ENCODE measurements at places on chromosomes 1 and 21.

- DNase-seq = no peak
Observed at GRCh38 chr1:213438339-213438738, 387.3 kb downstream of the RPS6KC1 start.

DNA sequence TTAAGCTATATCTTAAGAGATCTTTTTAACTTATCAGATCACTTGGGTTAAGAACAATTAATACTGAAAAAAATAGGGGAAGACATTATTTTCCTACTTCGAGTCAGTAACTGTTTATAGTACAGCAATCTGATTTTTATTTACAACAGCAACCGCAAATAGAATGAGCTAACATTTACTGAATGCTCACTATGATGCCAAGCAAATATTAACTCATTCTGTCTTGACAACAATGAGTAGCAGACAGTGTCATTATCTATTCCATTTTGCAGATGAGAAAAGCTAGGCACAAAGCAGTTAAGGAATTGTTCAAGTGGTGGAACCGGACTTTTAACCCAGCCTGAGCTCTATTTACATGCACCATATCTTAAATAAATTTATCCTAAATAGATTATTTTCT, 273.7 kb downstream of the NTNG1 start:
- DNase-seq = no peak

DNA sequence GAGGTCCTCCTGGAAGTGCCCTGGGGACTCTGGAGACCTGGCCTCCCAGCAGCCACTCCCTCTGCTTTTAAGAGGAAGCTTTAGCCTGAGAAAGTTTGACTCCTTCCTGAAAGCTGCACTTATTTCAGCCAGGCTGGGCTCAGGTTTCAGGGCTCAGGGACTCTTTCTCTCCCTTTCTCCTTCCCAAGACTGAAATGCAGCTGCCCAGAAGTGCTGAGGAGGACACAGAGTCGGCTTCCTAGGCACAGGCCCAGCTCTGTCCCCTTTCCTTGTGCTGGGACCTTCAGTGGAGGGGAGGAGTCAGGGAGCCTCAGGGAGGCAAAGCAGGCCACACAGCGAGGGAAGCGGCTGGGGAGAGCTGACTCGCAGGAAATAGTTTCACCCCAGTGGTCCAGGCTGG, 137.3 kb downstream of the NAV1 start:
- DNase-seq = no peak

GRCh38 chr1:90977522-90977921, 44.3 kb downstream of the ZNF644 start:
- DNase-seq = no peak

- no peak for DNase-seq
Observed at GRCh38 chr1:234114648-234115307, 210.3 kb downstream of the SLC35F3 start.

- DNase-seq = no peak
Observed at GRCh38 chr1:247114351-247115140, 10.4 kb upstream of the ZNF669 start.

DNA sequence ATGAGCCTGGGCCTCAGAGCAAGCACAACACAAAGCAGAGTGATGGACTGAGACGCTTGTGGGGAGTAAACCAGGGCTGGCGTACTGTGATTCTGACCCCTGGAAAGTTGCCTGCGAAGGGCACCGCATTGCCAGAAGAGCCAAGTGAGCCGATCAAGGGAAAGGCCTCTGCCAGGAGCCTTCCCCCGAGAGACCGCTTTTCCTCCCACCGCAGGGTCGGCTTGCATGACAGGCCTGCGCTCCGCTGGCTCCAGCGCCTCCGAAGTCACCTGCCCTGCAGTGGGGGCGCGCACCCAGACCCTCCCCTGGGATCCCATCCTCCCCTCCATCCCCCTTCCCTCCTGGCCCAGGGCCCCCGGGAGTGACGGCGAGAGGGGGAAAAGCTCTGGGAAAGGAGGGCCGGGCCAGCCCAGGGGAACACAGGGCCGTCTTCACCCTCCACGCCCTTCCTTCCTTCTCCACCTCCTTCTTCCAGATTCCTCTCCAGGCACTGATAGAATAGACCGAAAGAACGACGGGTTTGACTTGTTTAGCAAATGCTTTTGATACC, 165.0 kb downstream of the TRIM33 start:
- DNase-seq = no peak

- no peak for DNase-seq
Observed at GRCh38 chr1:47680815-47681475, 243.1 kb downstream of the FOXD2 start.

DNA sequence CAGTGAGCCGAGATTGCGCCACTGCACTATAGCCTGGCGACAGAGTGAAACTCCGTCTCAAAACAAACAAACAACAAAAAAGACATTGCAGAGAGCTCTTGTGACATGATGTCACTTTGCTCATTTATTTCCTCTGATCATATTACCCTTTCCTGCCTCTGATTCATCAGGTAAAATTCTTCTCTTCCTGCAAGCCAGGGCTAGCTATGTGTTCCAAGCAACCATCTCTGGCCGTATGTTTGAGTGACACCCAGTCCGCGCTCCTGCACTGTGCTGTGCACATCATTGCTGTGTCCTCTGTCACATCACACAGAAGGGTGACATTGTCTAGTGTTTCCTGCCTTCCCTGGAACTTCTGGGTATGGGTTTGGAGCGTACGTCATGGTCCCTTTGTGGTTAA, 251.3 kb downstream of the PCP4 start:
- no peak for DNase-seq

GRCh38 chr1:182718311-182718710, 33.9 kb upstream of the RGS8 start:
- no peak for DNase-seq

GRCh38 chr1:51329443-51330325, 678 bp downstream of the TTC39A start:
- DNase-seq = no peak

- DNase-seq = no peak
Observed at GRCh38 chr1:241821363-241821762, 26.6 kb upstream of the EXO1 start.

DNA sequence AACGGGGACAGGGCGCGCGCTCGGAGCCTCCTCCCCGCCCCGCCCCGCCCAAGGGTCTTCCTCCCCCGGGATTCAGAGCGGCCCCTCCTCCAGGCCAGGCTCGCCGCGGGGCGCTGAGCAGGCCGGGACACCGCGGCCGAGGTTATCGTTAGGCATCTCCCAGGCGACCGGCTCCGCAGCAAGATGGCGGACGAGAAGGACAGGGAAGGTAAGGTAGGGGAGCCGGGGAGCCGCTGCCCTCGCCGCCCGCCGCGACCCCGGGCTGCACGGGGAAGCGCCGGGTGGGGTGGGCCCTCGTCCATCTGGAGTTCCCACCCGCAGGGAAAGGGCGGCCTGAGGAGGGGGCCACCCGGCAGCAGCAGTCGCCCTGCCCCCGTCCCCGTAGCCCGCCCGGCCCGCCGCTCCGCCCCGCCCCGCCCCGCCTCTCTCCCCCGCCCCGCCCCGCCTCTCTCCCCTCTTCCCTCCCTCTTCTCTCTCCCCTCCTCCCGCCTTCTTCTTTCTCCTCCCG, 105.9 kb upstream of the HNRNPU start:
- no peak for DNase-seq

GRCh38 chr1:238951809-238952208, 434.6 kb upstream of the CHRM3 start:
- DNase-seq = no peak

- no peak for DNase-seq
Observed at GRCh38 chr21:25925936-25926335, 191.2 kb downstream of the GABPA start.

GRCh38 chr1:32345289-32345827, 9.3 kb upstream of the MARCKSL1 start:
- no peak for DNase-seq

DNA sequence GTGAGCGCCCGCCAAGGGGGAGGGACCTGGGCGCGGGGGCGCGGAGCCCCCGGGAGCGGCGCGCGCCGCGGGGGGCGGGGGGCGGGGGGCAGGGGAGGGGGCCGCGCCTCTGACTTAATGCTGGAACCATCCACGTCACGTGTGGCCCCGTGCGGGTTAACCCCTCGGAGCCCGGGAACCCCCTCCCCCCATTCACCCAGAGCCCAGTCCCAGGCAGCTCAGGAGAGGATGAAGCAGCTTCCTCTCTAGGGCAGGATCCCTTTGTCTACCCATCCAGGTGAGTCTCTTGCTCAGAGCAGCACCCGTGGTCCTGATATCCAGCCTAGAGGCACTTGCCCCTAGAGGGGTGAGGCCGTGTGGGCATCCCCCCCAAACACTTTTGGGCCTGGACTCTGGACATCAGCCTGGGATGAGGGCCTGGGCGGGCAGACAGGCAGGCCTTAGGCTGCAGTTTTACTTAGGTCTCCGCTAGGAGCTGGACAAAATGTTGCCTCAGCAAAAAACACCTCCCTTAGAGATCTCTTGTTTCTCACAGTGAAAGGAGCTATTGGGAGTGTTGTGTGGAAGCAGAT, at the start of gene ALX3:
Gene ALX3 (minus strand): TSS at position 2 of the 572 bp plus-strand sequence. CDS start 60 bp downstream, outside the sequence.
- DNase-seq = no peak

DNA sequence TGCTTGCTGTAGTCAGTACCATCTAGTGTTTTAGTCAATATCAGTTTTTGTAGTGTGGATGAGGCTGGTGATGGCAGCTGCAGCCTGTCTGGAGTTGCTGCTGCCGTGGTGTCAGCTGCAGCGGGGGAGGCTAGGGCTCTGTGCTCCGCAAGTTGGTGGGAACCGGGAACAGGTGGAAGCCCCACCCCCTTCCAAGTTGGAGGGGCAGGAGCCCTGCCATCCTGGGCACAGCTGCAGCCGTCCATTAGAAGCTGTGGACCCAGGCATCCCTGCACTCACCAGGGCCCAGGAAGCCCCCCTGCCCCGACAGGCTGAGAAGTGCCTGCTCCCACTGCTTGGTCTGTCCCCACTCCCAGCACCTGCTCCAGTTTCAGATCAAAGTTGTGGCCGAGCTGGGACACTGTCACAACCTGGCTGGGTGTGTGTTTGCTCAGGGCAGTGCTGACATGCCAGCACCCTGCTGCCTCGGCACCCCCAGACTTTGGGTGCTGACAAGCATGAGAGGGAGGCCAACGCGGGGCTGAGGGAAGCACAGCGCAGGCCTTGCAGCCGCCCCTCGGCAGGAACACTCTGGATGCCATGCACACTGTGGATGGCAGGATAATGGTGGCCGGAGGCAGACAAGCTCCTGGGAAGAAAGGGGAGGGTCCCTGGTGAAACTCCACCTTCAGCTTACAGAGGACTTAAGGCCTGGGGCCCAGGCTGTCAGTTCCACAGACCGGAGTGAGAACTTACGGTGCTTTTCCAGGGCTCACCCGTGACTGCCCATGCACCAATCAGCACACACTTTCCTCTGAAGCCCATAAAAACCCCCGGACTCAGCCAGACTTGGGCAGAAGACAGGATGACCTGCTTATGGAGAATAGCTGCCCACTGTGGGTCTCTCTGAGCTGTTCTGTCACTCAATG, 86.9 kb downstream of the ADARB1 start:
- DNase-seq = no peak

DNA sequence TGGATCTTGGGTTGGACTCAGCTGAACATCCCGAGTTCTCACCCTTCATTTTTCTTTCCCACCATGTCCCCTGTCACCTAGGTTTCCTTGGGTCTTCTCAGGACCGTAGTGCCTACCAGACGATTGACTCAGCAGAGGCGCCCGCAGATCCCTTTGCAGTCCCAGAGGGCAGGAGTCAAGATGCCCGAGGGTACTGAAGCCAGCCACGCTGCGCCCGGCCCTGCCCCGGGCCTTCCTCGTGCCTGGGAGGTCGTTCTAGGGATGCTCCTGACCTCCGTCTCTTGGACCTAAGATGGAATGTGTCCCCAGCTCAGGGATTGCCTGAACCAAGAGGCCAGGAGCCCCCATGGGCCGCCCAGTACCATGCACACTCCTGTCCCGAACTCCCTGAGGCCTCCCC, 12.0 kb upstream of the C1orf167 start:
- DNase-seq = no peak

Data from T follicular helper cell (primary cell).